ENCODE measurements at places on chromosomes 1 and 21.

- DNase-seq: peak; percentile 13
Observed at GRCh38 chr1:53604291-53604919, 134.6 kb downstream of the GLIS1 start.

DNA sequence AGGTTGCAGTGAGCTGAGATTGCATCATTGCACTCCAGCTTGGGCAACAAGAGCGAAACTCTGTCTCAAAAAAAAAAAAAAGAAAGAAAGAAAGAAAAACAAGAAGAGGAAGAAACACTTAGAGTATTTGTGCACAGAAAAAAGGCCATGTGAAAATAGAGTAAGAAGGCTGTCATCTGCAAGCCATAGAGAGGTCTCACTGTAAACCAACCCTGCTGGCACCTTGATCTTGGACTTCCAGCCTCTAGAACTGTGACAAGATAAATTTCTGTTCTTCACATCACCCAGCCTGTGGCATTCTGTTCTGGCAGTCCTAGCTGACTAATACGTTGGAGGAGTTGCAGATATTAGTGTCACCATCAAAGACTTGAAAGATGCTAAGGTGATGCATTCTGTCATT lies 12.1 kb upstream of the ZDHHC18 start:
- DNase-seq: no peak

- no peak for DNase-seq
Observed at GRCh38 chr1:1023700-1024099, 3.8 kb downstream of the AGRN start.

- no peak for DNase-seq
Observed at GRCh38 chr1:204076891-204077290, 4.0 kb downstream of the SOX13 start.

DNA sequence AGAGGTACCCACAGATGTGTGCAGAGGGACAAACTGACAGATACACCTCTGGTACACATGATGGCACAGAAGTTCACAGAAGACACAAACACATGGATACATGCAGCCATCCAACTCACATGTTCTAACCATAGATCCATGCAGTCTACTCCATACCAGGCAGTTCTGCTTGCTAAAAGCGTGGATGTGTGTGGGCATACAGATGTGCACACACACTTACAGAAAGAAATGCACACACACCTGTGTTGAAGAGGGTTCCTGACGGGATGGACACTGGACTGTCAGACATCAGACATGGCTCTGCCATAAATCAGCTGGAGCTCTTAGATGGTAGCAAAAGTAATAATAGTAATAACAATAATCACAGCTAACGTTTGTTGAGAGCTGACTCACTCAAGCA lies 6.8 kb downstream of the CD52 start:
- DNase-seq: no peak

DNA sequence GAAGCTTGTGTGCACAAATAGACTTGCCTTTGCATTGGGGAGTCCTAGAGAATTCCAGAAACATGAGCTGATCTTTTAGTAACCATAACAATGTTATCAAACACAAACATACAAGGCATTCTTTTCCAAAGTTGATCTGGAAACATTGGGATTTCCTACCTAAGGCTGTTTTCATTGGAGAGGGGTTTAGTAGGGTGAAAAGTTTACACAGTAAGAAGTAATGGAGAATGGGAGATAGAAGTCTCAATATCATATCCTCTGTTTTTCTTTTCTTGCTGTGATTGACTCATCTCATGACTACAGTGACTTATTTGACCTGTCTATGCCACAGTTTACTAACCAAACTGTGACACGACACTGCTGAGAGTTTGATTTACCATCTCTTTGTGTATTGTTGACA lies 65.6 kb upstream of the PLA2G4A start:
- DNase-seq: no peak

- DNase-seq: no peak
Observed at GRCh38 chr1:145868232-145868631, 9.4 kb upstream of the PIAS3 start.

DNA sequence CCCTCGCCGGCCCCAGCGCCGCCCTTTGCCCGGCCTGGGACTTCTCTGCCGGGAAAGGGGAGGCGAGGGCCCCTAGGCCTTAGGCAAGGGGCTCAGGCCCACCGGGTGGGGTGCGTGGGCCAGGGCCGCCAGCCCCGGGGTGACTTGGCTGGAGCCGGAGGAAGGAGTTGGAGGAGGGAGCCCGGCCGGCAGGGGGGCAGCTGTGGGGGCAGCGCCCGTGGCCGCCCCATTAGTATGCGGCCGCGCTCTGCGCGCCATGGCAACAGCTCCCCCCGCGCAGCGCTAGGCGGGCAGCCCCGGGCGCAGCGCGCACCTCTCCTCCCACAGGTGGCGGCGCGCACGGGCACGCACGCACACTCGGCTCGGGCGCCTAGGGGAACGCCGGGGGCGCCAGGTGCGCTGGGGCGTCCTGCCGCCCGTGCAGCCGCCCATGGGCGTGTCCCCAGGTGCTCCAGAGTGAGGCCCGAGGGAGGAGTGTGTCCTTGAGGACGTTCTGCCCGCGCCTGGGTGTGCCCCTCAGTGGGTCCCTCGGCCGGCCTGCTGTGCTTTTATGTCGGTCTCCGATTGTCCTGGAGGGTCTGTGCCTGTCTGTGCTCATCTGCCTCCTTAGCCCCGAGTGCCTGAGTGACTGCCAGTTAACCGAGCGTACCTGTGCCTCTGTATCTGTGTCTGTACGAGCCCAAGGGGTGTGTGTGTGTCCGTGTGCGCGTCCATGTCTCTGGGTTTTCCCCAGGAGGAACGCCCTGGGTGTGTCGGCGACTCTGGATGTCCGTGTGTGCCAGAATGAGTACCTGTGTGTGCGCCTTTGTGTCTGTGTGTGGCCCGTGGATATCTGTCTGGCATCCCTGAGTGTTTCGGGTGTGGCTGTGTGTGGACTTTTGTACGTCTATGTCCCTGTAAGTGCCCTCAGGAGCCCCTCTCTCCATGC lies 38.2 kb upstream of the WASF2 start:
- DNase-seq: peak; percentile 83

- no peak for DNase-seq
Observed at GRCh38 chr1:247334378-247335133, 2.9 kb upstream of the ZNF496 start.

- no peak for DNase-seq
Observed at GRCh38 chr1:174519844-174520243, 72.1 kb downstream of the GPR52 start.

- no peak for DNase-seq
Observed at GRCh38 chr1:89087241-89087640, 22.2 kb upstream of the GBP1 start.

- no peak for DNase-seq
Observed at GRCh38 chr1:218350035-218350525, 4.9 kb downstream of the TGFB2 start.

GRCh38 chr1:3664700-3665375 lies 12.5 kb downstream of the TP73 start:
- DNase-seq: no peak

DNA sequence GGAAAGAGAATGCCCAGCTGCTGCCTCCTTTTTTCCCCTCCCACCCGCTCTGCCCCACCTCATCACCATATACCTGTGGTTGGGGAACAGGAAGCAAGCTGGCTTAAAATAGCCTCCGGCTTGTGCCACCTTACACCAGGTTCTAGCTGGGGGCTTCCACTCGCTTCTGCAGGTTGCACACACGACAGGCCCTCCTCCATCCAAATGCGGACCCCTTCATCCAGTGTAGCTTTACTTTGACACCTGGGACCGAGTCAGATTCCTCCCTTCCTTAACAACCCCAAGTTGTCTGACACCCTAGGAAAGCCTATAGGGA lies 14.6 kb downstream of the BLACAT1 start:
- no peak for DNase-seq

DNA sequence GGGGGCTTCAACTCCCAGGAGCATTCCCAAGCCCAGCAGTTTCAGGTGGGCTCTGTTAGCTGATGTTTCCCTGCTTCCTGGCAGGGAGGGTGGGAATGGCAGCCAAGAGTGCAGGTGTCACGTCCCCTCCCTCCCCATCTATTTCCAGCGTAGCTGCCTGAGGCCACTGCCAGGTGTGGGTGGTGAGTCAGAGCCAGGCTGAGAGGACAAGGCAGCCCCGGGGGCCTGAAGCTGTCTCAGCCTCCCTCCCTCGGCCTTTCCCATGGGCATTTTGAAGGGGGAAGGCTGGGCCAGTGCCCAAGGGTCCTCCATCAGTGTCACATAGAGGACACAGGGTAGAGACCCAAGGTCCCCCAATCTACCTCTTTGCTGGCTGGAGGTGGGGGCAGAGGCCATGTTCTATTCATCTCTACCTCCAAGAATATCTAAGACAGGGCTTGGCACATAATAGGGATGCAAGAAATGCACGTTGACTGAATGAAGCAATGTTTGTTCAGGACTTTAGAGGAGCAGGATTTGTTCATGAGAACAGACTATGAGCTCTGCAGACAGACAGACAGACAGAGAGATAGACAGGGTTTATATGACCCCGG lies 34.4 kb upstream of the ID3 start:
- peak; percentile 37 for DNase-seq

- DNase-seq: no peak
Observed at GRCh38 chr1:175687622-175688415, 55.6 kb downstream of the TNR start.

DNA sequence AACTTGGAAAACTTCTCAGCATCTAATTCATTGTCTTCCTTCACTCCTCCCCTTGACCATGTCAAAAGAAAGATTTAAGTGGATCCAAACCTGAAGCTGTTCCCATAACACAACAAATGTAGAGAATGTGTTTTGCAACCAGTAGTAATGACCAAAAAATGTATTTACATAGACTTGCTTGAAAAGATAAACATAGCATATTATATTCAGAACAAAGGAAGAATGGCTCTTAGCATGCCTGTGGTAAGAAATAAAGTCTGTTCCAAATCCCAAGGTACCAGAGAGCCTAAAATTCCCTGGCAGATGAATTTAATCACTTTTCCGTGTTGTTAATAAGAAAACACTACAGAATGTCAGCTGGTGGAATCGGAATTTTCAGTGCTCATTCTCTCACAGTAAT lies 36.8 kb downstream of the FMO3 start:
- DNase-seq: no peak

DNA sequence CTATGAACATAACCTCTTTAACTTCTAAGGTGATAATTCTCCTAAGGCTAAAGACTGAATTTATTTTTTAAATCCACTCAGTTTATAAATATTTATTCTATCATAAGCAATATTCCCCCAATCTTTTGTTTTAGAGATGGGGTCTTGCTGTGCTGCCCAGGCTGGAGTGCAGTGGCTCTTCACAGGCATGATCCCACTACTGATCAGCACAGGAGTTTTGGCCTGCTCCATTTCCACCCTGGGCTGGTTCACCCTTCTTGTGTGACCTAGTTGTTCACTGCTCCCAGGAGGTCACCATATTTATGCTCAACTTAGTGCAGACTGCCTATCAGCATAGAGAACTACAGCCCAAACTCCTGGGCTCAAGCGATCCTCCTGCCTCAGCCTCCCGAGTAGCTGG lies 38.6 kb downstream of the LPGAT1 start:
- DNase-seq: no peak

DNA sequence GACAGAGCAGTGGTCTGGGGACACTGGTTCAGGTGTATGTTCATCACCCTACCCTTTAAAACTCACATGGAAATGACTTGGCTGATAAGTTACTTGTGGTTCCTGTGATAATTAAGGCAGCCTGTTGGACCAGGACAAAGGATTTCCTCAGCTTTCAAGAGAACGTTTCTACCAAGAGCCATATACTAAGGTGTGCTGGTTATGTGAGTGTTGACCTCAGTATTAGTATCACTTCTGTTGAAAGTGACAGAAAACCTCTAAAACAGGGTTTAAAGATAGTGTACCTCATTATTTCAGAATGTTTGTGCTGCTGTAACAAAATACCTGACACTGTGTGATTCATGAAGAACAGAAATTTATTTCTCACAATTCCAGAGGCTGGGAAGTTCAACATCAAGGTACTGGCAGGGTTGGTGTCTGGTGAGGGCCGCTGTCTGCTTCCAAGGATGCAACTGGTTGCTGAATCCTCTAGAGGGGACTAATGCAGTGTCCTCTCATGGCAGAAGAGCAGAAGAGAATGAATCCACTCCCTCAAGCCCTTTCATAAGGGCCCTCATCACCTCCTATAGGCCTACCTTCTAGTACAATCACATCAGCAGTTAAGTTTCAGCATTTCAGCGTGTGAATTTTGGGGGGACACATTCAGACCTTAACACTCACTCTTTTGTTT lies 54.9 kb downstream of the UCK2 start:
- no peak for DNase-seq

GRCh38 chr1:41277371-41277975 lies 35.4 kb upstream of the SCMH1 start:
- DNase-seq: no peak

- DNase-seq: no peak
Observed at GRCh38 chr1:17635276-17635675, 95.8 kb downstream of the ARHGEF10L start.

GRCh38 chr1:217363319-217363718 lies 267.6 kb downstream of the GPATCH2 start:
- no peak for DNase-seq

DNA sequence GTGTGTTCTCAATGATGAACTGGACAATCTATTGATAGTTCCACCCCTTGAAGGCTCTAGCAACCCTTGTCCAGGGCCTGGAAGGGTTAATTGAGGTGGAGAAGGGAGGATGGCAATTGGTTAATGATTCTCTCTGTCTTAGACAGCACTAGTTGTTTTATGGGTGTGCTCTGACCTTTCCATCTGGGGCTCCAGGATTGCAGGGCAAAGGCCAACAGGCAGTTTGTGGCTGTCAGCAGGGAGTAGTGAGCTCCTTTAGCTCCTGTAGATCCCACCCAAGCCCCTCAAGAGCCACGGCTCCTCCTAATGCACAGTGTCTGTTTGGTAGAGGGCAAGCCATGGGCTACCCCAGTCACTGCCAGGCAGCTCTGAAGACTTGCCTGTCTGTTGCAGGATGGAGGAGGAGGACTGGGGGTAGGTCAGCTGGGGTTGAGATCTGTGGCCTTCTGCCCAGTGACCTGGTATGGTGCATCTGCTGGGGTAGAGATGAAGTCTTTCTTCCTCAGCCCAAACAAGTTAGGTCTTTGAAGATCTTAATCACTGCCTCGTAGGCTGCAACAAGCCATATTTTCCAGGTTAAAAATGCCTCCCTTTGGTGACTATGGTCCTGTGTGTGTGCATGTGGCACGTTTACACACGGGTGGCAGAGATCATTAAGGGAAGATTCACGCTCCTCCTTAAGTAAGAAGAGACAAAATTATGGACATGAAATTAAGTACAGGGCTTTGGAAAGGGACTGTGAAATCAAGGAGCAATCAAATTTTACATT lies 7.7 kb downstream of the MROH7 start:
- no peak for DNase-seq

DNA sequence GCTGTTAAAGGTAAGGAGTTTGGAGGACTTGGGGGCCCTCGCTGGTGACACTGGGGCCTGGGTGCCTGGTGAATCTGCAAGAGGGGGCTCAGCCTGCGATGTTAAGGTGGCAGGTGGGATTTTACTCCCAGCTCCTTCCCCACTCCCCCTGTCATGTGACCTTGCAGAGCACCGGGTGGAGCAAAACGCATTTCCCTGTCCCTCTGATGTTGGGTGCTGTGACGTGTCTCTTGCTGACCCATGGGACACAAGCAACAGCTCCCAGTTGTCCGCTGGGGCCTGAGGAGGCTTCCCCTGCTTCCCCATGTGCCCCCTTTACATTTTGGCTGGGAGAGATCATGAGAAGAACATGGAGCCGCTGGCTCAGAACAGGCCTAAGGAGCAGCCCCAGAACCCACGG lies 319.0 kb downstream of the MATN1 start:
- DNase-seq: no peak
